ENCODE measurements at places on chromosomes 4 and X.

GRCh38 chrX:12174358-12174757 is 36.1 kb downstream of the FRMPD4 start:
- no peak for DNase-seq

DNA sequence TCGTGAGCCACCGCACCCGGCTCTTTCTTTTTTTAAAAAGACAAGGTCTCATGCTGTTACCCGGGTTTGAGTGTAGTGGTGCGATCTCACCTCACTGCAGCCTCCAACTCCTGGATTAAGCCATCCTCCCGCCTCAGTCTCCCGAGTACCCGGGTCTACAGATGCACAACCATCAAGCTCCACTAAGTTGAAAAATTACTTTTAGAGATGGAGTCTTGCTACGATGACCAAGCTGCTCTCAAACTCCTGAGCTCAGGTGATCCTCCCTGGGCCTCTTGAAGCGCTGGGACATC is 2.0 kb downstream of the SLC25A6 start:
- no peak for DNase-seq

GRCh38 chr4:99821918-99822503 is 5.4 kb downstream of the DAPP1 start:
- no peak for DNase-seq

GRCh38 chr4:39770471-39770870 is 72.5 kb downstream of the UBE2K start:
- no peak for DNase-seq

DNA sequence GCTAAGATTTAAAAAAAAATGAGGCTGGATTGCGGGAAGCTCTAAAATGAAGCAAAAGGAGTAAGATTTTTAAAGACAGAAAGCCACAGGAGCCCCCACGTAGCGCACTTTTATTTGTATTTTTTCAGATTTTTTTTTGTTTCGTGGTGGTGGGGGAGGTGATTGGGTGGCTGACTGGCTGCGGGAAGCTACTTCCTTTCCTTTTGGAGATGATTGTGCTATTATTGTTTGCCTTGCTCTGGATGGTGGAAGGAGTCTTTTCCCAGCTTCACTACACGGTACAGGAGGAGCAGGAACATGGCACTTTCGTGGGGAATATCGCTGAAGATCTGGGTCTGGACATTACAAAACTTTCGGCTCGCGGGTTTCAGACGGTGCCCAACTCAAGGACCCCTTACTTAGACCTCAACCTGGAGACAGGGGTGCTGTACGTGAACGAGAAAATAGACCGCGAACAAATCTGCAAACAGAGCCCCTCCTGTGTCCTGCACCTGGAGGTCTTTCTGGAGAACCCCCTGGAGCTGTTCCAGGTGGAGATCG is 908 bp downstream of the PCDH10 start:
- no peak for DNase-seq

- no peak for DNase-seq
Measured at GRCh38 chr4:8920969-8921368, 49.3 kb upstream of the HMX1 start.

DNA sequence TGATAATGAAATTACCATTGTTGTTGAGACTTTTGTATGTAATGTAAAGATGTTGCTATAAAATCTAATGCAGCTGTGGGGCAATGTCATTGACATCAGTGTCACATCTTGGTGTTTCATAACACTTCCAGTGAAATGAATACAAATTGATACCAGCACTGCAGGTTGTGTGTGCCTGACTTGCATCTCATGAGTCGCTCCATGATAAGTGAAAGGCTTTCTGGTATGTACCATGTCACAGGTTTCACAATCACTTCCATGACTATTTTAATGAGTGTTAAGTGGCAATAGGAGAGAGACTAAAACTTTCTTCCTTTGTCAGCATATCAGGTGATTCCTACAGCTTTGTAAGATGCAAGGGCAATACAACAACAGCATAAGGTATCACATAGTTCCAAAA is 94.4 kb downstream of the ABCB7 start:
- no peak for DNase-seq

DNA sequence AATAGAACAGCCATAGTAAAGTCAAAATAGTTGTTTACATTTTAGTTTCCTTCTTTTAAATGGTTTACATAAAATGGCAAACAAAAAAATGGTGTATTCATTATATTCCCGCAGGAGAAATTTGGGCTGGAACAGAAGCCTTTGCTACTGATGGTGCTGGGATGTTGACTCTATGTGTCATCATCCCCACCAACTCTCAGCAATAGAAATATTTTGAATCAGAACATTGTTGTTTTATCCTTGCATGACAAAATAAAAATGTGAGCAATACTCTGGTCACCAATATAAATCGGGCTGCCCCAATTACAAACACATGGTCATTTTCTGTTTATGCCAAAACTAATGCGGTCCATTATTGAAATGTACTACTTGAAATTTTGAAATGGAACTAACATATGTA is 1131.6 kb upstream of the PCDH7 start:
- DNase-seq: no peak

GRCh38 chr4:137703195-137703594 is 170.9 kb upstream of the PCDH18 start:
- DNase-seq: no peak

All from CD4-positive, alpha-beta T cell treated with Interleukin-21 for 1 hour (primary cell).